Osteoblast (primary cell): ENCODE measurements at places on chromosomes 16 and 17. TPM values are rescaled to one million over a fixed set of nuclear protein-coding genes. Genes with fewer than 3 reads are reported as not detected.
A peak's percentile ranks its signal among the peaks of the same experiment; 100 is the strongest.

- H3K27ac ChIP-seq = no peak overlapping the region
- H3K4me1 ChIP-seq = peaks cover 6% of the 10 kb centered on the region
- H3K27me3 ChIP-seq = peaks cover 39% of the 10 kb centered on the region
- DNase-seq = peak; percentile 93
These were observed 1.1 kb downstream of the IL17C start for GRCh38 chr16:88639231-88640038.

DNA sequence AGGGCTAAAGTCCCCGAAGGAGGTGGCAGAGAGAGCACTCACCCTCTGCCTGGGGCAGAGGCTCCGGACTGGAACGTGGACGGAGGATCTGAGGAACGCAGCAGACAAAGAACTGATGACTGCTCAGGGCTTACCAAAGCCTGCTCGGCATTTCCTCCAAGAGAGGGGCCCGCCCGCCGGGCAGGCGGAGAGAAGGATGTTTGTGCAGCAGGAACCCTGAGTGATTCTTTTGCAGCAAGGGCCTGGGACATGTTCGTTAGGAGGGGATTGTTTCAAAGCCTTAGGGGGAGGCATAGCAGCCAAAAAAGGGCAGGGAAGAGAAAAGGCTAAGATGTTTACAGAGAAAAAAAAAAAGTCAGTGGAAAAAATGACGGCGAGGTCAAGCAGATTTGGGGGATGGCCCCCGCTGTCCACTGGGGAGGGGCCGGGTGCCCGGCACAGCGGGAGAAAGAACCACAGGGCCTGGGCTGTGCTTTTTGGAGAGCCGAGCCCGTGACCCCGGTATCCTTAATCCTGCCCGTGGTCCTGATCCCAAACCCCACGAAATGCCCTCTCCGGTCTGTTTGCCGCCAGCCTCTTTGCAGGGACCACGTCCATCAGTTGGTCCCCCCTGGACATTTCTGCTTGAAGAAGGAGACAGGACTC lies 129.3 kb downstream of the NTN1 start:
- H3K36me3 ChIP-seq = no peaks in the 10 kb centered on the region
- H3K4me1 ChIP-seq = no peaks in the 10 kb centered on the region
- no peaks in the 10 kb centered on the region for H3K27me3 ChIP-seq
- H3K27ac ChIP-seq = no peak overlapping the region
- no peak overlapping the region for H3K4me3 ChIP-seq
- peak; percentile 88 for DNase-seq

DNA sequence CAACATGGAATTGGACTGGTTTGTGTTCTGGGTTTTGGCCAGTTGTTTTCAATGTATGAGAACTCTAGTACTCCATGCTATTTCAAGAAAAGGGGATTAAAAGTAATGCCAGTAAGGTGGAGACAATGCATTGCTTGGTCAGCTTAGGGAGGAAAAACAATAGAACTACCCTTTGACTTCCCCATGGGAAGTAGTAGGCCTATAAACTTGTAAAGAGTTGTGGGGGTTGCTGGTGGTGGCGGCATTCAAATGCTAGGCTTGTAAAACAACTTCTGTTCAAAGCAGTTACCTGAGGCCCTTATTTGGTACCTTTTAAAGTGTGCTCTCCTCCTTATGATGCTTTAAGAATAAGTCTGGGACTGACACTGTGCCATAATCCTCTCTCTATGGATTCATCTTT lies 9.4 kb downstream of the MAP3K3 start:
- H3K4me1 ChIP-seq = peaks cover 6% of the 10 kb centered on the region
- no peaks in the 10 kb centered on the region for H3K27me3 ChIP-seq
- peaks cover 27% of the 10 kb centered on the region for H3K36me3 ChIP-seq
- DNase-seq = no peak
- no peak overlapping the region for H3K27ac ChIP-seq

DNA sequence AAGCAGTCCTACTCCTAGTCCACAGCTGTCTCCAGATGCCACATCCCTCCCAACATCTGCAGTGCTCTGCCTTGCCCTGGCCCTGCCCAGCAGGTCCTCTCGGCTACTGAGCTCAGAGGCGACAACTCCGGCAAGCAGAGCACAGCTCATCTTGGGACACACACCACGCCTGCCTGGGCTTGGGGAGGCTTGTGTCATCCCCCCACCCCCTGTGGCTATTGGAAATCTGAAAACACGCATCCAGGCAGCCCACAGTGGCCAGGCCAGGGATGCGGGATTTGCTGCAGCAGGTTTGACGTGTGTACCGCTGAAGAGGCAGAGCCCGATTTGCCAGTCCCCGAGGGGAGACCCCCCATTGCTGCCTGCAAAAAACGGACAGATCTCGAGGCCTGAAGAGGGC lies 25.4 kb downstream of the MXRA7 start:
- H3K27me3 ChIP-seq = no peaks in the 10 kb centered on the region
- no peak overlapping the region for H3K4me3 ChIP-seq
- no peak for DNase-seq
- H3K27ac ChIP-seq = no peak overlapping the region
- H3K4me1 ChIP-seq = peaks cover 34% of the 10 kb centered on the region

CMIP gene
- total RNA-seq = 6.2 and 8.3 TPM in 2 replicates

TBC1D28 gene
- total RNA-seq = not detected in 2 replicates

KRTAP1-4 gene
- not detected in 2 replicates for total RNA-seq

DNA sequence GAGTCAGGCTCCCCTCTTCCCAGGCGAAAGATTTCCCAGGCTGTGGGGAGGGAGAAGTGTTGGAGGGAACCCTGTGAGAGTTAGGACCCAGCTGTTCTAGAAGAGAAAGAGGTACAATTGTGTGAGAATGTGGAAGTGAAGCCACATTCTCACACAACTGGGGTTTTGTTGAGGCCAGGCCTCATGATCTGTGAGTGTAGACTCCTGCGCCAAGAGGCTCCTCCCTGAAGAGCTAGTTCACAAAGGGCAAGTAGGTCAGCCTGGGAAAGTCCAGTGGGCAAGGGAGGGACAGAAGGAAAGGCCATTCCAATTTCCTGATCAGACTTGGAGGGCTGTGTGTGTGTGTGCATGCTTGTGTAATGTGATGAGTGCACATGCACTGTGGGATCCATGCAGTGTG lies 15.2 kb downstream of the CD300LF start:
- no peaks in the 10 kb centered on the region for H3K4me1 ChIP-seq

PARD6A gene
- 2.4 and 2.9 TPM in 2 replicates for total RNA-seq

ABCC12 gene
- total RNA-seq = not detected in 2 replicates

PRR35 gene
- under 0.01 TPM in 1 of 2 replicates, not detected in the other for total RNA-seq

DNA sequence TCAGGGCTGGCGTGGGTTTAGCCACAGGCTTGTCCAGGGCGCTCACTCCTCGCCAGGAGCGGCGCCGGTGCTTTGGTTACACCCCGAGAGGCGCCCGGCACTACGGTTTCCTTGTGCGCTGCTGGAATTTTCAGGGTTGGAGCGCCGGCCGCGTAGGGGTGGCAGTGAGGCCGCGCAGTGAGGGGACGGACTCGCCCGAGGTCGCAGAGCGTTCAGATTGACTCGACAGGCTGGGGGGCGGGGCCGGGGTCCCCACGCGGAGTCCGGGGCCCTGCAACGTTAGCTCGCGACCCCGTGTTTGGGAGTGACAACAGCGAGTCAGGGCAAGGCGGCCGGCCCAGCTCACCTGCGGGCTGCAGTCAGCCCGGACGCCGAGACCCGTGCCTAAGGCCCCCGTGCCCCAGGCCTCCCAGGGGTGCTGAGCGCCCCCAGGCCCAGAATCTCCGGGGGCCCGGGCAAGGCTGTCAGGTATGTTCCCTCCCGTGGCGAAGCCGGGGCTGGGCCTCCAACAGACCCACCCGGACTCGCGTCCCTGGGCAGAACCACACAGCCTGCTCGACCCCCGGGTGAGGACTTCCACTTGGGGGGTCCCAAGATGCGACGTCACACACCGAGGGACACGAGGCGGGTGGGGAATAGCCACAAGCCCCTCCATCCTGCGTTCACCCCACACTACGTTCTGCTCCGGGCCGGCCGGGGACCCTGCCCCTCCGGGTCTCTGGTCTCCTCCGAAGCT lies 1.3 kb upstream of the ACTG1 start:
- no peaks in the 10 kb centered on the region for H3K27me3 ChIP-seq
- H3K4me1 ChIP-seq = peaks cover 42% of the 10 kb centered on the region
- H3K36me3 ChIP-seq = peaks cover 34% of the 10 kb centered on the region
- peak overlapping the region; percentile 63 for H3K27ac ChIP-seq
- DNase-seq = peak; percentile 95
- H3K4me3 ChIP-seq = peak overlapping the region; percentile 74

DNA sequence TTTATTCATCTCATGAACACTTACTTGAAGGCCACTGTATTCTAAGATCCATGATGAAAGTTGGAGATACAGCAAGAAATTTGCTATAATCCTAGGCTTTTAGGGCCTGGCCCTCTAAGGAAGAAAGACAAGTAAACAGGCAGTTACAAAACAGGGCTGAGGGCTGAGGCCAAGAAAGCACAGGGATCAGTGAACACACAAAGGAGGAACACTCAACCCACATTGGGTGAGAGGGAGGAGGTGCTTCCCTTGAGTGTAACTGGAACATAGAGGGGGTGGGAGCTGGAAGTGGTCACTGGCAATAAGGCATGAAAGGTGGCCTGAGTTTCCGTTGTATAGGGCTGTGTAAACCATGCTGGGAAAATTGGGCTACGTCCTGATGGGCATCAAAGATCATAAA lies 112.2 kb downstream of the ZNF18 start:
- no peak overlapping the region for H3K27ac ChIP-seq
- no peaks in the 10 kb centered on the region for H3K4me1 ChIP-seq
- no peaks in the 10 kb centered on the region for H3K27me3 ChIP-seq
- no peak overlapping the region for H3K4me3 ChIP-seq

DNA sequence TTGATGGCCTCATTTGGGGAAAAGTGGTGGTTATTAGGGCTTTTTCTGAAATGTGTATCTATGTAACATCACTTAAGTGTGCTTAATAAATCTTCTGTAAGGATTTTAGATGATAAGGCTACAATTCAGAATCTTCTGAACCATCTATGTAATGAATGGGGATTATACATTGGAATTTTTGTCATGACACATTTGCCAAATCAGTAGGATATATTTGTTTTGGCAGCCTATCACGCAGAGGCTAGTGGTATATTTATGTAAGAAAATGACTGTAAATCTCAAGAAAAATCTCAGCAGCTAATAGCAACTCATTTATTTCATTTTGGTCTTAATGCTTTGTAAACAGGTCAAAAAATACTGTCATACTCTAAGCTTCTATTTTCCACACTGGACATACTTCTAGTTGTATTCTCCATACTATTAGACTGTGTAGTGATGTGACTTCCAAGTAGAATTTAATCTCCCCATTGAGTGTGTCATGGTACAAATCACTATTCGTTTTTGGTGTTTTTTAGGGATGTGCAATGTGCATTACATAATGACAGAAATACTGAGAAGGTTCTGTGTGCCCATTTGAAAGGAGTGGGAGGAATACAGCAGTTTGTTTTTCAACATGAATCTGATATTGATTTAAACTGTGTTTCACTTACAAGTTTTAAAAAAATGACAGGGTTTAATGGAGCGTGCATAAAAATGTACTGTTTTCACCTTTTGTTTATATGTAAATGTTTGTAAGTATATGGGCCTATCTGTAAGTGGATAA lies 29.2 kb downstream of the CLUH start:
- peaks cover 23% of the 10 kb centered on the region for H3K4me1 ChIP-seq
- peaks cover 58% of the 10 kb centered on the region for H3K36me3 ChIP-seq
- H3K27me3 ChIP-seq = no peaks in the 10 kb centered on the region
- H3K27ac ChIP-seq = no peak overlapping the region
